ENCODE measurements at places on chromosomes 12 and 14. TPM values are rescaled to one million over a fixed set of nuclear protein-coding genes. Genes with fewer than 3 reads are reported as not detected.

The VRTN gene
- polyA plus RNA-seq, result 0.35 TPM

The CMA1 gene
- not detected for polyA plus RNA-seq

The POU6F1 gene
- polyA plus RNA-seq, result 3.2 TPM

The RFLNA gene
- polyA plus RNA-seq, result 67.8 TPM

The LACRT gene
- not detected for polyA plus RNA-seq

The OVCH1 gene
- not detected for polyA plus RNA-seq

The GRIN2B gene
- polyA plus RNA-seq, result 0.75 TPM

The AKAP3 gene
- 1.3 TPM for polyA plus RNA-seq

The NUAK1 gene
- 3.5 TPM for polyA plus RNA-seq

The ACOT6 gene
- polyA plus RNA-seq, result not detected

The P3H3 gene
- 38.6 TPM for polyA plus RNA-seq

The ADAMTS20 gene
- 0.45 TPM for polyA plus RNA-seq

The CACNA2D4 gene
- 2.1 TPM for polyA plus RNA-seq

The HNF1A gene
- 17.0 TPM for polyA plus RNA-seq

DNA sequence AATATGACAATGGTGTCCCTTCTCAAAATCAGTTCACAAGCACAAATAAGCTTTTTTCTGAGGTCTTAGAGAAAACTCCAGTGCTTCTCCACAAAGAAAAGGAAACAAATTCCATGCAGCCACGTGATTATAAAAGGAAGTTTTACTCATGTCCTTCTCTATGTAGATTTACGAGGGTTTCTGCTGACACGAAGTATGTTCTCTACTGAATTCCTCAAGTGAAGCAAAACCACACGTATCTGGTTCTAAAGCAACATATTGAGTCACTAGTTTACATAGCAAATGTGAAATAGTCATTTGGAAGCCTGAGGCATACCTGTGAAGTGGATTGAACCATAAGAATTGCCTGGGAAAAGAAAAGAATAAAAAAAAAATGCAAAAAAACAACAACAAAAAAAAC is 31.9 kb downstream of the BMP4 start:
- peak; percentile 73 for DNase-seq

DNA sequence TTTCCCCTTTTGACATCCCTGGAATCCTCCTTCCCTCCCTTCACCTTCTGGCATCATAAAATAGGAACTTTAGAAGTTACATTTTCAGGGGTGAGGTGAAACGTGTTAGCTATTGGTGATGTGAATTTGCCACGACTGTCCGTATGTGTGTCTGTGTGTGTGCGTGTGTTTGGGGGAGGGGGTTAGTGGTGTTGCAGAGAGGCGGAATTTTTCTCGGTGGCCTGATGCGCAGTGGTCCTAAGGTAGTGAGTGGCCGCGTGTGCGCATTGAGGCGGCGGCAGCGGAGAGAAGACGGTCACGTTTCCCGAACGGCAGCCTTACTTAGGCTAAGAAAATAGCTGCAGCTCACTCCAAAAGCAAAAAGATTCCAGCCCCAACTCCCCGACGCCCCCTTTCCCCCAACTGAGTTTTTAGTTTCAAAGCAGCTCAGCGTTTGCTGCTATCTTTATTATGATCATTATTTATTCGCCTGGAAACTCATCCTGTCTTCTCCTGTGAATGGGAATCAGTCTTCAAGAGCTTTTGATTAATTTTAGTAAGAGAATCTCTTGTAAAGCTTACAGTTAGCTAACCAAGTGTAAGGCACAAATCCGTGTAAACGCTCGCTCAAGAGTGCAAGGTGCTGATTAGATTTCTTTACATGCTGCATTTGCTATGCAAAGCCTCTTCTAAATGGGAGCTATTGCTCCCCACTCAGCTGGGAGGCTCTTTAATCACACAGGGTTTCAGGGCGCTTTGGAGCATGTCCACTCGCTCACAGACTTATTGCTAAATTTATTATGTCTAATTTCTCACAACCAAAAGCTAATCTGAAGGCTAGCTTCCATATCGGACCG is 4.7 kb downstream of the FLRT2 start:
- DNase-seq, result peak; percentile 25

GRCh38 chr12:59282999-59283398 is 312.8 kb upstream of the SLC16A7 start:
- peak; percentile 11 for DNase-seq

GRCh38 chr12:104576980-104577580 is 120.3 kb downstream of the CHST11 start:
- no peak for DNase-seq

- no peak for DNase-seq
Measured at GRCh38 chr12:50799908-50800307, 36.0 kb downstream of the ATF1 start.

- DNase-seq, result no peak
Measured at GRCh38 chr12:113500782-113501311, 29.2 kb upstream of the LHX5 start.

DNA sequence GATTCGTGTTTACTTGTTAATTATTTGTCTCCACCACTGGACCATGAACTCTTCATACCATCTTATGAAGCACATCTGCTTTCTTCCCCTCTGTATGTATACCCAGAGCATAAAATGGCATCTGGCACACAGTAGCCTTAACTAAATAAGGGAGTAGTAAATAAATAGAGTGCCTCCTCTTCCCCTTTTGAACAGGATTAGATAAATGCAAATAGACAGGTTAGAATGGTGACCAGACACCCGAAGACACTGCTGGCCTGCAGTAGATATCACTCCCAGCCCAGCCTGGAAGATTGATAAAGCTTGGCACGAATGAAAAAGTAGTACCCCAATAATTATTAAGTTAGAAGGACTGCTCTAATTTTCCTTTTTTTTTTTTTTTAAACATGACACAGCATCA is 6.9 kb downstream of the GALNT4 start:
- no peak for DNase-seq

DNA sequence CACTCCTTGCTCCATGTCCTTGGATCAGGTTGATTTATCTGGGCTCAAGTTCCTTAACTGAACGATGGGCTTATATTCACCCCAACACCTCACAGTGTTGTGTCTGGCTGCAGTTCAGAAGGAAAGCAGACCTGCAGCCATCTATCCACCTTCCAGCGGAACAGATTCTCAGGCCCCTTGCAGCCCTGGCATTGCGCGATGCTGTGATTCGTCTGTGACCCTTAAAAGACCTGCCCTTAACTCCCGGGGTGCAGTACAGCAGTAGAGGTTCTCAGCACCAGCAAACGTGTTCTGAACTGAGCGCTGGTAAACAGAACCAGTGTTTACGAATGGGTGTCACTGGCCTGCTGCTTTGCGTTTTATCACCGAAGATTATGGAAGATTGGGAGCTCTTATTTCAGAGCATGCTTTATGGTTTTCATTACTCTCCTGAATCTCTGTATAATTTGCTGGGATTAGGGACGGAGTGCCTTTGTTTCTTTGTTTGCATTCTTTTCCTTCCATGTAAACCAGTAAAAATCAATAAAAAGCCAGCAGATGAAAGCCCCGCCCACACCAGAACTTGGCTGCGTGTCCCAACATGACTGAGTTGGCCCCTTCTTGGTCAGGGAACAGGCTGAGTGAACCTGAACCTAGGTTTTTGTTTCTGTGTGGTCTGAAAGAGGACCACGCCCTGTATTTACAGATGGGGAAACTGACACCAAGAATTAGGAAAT is 286.7 kb upstream of the CRY1 start:
- peak; percentile 51 for DNase-seq

DNA sequence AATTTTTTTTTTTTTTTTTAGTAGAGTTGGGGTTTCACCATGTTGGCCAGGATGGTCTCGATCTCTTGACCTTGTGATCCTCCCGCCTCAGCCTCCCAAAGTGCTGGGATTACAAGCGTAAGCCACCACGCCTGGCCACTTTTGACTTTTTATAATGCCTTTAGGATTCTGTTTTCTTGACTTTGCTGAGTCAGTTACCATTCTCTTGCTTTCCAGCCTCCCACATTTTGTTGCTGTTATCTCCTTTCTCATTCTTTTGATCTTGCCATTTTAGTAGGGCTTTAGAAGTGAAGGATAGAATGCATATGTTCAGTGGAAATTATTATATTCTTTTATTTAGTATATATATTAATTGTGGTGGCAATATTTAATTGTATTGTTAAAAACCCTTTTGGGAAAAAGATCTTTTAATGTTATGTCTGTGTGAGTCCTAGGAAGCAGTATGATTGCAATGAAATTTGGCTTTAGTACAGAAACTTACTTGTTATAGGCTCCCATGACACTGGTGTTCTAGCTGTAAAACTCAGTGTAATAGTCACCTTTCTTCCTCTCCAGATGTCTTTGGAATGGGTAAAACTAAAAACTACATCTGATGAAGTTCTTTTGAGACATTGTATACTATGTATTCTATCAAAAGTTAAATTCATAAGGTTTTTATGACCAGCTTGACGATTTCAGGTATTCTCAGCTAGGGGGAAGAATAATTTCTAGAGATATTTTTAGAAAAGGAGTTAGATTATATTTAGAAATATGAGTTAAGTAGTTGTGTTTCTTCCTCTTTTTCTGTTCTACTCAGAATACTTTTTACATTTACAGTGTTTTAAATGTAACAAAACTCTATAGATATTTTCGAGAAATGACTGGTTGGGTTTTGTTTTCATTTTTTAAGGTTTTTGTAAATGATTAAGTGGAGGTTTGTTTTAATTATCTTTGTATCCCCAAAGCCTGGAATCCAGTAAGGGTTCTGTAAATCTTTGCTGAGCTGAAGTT is 74.7 kb downstream of the APAF1 start:
- DNase-seq, result no peak

DNA sequence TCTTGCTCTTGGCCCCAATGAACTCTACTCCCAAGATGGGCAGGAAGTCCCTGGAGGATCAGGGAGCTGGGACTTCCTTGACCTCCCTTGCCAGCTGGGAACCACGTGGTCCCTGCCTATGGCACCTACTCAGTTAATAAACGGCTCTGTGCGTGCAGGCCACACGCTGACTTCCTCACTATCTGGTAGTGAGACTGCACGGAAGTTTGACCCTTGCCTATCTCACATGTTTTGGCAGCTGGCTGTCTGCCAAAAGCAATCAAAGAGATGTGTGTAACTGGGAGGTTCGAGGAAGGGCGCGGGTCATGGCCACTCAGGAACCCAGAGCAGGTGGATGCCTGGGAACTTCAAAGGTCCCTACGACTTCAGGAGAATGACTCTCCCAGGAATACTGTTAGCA is 57.9 kb downstream of the RFLNA start:
- DNase-seq, result peak; percentile 80

DNA sequence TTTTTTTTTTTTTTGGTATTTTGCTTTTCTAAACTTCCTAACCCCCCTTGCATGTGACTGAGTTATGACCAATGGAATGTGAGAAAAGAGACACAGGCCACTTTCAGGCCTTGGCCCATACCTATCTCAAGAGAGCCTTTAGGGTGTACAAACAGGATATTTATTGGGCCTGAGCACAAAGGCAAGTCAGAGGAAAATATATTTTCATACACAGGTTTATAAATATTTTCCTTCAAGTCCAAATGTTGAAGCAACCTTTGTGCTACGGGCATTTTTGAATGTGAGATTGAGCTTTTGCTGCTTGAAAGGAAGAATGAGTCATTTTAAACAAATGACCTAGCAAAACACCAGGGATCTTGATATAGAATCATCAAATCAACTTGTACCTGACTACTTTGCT is 228.6 kb upstream of the E2F7 start:
- no peak for DNase-seq

- no peak for DNase-seq
Measured at GRCh38 chr14:74962046-74962445, 6.6 kb upstream of the PGF start.

DNA sequence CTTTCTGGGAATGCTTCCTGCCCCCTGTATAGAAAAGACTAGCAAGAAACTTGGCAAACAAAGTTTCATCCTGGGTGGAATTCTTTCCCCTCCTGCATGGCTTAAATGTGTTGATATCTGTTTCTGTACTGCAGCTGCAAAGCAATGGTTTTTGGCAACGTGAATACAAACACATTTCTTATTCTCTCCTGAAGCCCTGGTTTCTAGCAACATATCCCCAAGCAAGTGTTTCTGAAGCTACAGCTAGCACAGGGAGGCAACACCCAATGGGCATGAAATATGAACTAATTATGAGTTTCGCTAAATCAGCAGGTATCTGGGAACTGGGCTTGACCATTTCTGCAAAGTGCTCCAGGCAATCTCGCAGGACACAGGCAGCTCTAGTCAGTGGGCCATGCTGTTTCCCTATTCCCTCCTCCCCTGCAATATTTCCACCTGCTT is 392.3 kb upstream of the TMPO start:
- DNase-seq, result no peak

GRCh38 chr12:19065871-19066270 is 63.7 kb upstream of the PLEKHA5 start:
- no peak for DNase-seq

GRCh38 chr14:95681153-95681552 is 5.1 kb upstream of the TCL1B start:
- no peak for DNase-seq

DNA sequence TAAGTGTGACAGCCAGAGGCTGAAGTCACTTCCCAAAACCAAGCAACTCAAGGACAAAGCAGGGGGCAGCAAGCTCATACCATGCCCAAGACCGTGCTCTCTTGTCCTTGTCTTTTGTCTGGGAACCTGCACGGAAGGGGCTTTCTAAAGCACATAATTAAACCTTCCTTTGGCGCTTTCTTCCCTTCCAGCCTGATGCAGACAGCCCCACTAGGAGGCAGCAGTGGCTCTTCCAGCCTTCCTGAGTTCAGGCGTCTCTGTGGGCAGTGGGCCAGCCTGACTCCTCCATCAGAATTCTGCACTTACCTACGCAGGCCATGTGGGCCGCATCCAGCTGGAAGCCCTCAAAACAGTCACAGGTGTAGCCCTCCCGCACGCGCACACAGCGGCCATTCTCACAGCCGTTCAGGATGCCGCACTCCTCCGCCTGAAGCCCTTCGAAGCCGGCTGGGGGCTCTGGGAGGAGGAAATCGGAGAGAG is 7.6 kb downstream of the ISCA2 start:
- DNase-seq, result peak; percentile 85

DNA sequence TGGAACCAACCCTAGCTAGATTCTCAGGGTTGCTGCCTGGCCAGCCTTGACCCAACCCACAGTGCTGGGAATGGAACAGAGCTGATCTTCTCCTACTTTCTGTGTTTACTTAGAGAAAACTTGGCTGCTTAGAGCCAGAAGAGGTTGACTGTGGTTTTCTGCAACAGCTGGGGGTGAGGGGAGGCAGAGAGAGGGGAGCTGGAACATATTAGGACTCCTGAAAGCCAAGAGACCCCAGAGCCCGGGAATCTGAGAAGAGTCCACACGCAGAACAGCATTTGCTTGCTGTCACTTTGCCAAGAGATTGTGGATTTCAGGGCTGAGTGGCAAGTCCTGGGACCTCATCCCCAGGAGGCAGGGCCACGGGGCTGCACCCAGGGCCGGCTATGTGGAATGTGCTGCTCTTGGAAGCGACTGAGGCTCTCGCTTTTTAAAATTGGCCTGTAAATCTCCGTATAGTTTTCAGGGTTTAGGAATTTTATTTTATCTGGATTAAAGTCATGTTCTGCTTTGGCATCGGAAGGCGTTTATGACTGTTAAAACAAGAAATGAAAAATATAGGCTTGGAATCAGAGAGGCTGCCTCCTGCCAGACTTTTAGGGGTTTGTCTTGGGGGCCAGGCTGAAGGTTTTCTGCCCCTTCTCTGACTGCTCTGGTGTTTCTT is 22.3 kb upstream of the MED13L start:
- DNase-seq, result no peak

Measured in hepatocyte (in vitro differentiated cells).